Activated T-cell treated with anti-CD3 and anti-CD28 coated beads for 1 hour (primary cell): ENCODE measurements at places on chromosomes 2 and 18.

DNA sequence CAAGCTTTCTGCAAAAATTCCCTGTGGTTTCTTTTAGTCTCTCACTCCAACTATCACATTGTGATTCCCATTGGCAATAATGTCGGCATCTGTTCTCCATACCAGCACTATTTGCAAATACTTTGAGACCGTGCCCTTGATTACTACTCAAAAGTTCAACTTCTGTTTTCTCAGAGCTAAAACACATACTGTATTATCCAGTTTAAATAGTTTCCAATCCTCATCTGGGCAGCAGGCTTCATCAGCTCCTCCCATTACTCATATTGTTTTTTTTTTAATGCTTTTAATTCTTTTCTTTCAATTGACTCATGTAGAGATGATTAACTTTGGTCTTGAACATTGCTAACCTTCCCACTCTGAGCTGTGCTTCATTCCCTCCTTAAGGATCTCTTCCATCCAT, 135.8 kb downstream of the METTL8 start:
- no peak for DNase-seq

- DNase-seq: no peak
Observed at GRCh38 chr2:43897492-43897891, 58.7 kb downstream of the ABCG8 start.

GRCh38 chr2:12429779-12430406, 286.8 kb upstream of the TRIB2 start:
- DNase-seq: no peak

DNA sequence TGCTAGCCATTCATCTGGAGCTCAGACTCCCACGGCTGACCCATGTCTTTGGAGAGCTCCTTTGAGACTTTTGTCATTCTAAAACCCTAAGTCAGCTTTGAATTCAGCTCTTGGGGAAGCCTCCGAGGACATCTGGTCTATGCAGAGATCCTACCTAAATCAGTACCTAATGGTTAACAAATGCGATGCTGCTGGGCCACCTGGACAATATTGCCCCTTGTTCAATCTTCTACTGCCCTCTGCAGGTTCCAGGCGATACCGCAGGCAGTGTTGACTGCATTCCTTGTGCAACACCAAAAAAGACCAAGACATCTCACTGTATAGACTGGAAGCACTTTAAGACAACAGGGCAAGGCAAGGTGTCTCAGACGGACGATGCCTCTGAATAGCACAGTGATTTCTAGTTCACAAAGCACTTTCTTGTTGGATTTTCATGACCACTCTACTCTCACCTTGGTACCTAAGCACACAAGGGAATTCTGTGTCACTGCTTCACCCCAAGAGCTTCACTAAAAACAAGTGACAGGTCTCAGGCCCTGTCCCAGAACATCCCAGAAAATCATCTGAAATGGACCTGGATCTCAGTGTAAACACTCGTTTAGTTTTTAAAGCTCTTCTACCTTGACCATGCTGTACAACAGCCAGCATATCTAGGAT, 80.9 kb downstream of the XDH start:
- peak; percentile 67 for DNase-seq

DNA sequence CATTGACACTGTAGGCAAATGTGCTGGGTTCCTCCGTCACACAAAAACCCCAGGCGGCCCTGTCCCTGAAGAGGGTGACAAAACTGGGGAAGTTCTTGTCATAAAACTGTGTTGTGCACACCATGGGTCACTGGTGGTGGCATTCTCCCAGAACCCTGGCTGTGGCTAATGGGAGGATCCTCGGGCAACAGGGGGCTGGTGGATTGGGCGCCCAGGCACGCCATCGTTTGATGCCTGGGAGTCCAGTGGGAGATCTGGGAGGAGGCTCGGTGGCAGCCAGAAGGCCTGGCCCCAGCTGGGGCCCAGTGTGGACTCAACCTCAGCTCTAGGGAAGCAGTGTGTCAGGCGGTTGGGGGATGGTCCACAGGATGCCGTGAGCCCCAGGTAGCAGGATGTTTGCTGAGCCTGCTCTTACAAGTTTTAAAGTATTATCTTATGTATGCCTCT, 140.7 kb downstream of the ACOXL start:
- no peak for DNase-seq

- DNase-seq: no peak
Observed at GRCh38 chr2:230267059-230267458, 41.5 kb downstream of the SP140 start.

DNA sequence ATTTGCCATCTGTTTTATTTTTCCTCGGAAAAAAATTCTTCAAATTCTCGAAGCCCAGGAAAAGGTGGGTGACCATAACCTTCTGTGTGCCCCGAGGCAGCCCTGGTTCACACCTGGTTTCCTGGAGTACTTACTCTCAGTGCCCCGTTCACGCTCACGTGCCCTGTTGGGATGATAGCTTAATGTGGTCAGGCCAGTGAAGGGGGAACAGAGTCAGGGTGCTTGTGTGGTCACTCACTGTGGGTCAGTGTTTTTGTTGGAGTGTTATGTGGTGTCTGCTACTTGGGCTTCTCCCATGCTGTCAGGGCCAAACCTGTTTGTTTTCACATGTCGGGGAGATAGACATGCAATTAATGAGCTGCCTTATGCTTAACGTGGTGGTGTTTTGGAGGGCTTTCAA, 78.1 kb downstream of the MAP4K4 start:
- no peak for DNase-seq

- DNase-seq: no peak
Observed at GRCh38 chr2:201235860-201236811, 24.2 kb upstream of the CASP8 start.

DNA sequence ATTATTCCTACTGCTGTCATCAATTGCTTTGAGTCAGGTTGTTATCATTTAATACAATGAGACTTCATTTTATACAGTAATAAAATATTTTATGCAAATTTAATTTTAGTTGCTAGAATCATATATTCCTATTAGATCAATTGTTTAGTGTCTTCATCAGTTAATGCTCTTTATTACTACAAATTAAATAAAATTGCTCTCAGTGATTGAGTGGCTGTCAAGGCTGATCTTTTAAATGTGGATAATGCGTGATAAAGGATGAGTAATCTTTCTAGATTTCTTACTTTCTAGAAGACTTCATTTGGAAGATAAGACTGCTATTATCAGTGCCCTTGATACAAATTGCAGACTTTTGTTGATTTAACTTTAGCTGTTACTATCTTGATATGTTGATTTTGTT, 59.6 kb upstream of the CDH2 start:
- DNase-seq: no peak

GRCh38 chr2:241931976-241932898, 62.7 kb downstream of the RTP5 start:
- no peak for DNase-seq

DNA sequence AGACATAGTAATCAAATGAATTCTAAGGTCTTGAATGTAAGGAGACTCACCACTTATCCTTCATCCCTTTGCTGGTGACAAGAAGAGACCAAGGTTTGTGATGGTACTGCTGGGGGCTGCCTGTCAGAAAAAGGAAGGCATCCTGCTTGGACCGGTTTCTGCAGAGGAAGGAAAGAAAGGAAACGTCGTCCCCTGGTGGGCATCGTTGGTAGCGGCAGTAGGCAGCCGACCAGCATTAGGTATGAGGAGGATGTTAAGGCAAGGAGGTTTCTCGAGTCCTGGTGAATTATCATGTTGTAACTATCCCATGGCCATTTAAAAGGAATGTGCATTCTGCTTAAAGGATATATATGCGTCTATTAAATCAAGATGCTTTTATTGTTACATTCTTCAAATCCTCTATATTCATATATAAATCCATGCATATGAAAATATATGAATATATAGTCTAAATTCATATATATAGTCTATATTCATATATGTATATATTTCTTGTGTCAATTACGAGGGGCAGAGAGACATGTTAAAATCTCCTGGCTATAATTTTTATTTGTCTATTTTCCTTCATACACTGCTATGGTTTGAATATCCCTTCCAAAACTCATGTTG, 94.4 kb upstream of the TGFA start:
- peak; percentile 63 for DNase-seq

GRCh38 chr2:4356109-4356508, 652.7 kb downstream of the DCDC2C start:
- no peak for DNase-seq

DNA sequence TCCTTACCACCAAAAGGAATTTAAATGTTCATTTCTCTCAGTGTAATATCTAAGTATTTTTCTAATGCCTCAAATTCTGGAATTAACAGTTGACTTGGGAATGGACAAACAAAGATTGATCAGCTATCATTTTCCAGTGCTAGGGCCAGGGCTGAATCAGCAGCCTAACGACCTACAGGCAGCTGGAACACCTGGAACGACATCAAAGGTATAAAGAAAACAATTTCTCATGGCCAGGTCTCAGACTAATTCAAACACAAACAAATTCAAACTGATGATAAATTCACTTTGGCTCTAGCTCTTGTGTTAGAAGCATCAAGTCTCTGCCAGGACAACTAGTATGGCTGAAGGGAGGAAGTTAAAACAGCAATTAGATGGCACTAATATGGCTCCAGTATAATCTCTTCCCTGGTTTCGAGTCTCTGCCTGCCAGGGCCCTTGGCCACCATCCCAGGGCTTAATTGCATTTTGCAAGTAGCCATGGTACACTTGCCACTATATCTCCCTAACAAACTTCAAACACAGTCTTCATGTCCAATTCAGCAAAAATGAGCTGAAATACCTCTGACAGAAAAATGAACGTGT, 70.2 kb upstream of the FSHR start:
- no peak for DNase-seq

GRCh38 chr2:85433511-85434089, 15.1 kb downstream of the SH2D6 start:
- no peak for DNase-seq

DNA sequence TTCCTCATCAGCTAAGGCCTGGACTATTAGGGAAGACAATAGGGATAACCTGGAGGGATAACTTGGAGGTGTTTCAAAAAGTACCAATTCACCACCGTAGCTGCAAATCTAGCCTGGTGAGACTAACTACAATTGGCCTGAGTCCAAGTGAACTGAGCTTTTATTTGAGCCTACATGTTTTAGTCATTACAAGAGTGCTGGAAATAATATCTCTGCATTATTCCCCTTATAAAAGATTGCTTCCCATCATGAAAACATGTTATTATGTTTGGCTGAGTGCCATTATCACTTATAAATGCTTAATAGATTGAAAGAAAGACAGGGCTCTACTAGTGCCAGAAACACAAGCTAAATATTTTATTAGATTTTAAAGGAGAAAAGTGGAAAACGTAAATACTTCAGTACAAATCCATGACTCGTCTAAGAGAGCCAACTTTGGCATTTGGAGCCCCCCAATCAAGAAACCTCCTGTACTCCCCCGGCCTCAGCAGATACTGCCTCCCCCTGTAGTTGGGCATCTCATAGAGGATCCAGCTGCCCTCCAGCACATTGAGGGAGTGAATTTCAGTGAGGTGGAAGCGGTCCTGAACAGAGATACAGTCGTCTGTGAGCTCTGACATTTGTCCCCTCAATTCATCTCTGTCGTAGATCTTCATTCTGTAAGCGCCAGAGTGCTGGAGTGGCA, 3.6 kb downstream of the CRYGB start:
- no peak for DNase-seq

DNA sequence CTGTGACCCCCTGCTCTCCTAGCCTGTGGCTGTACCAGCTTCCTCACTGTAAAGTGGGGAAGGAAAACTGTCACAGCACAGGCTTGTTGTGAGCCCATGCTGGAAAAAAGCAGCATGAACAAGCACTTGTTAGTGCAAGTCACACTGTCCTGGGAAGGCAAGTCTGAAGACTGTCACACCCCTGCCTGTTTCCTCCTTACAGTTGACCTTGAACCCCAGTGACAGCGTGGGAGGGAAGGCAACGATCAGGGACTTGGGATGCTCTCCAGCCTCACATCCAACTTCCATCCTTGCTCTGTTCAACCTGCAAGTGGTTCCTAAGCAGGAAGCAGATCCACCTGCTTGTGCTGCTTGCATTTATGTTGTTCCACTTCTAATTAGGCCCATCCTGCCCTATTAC, 311.3 kb upstream of the KLHL29 start:
- no peak for DNase-seq

GRCh38 chr2:97997784-97998392, 2.1 kb upstream of the TMEM131 start:
- DNase-seq: no peak

- DNase-seq: no peak
Observed at GRCh38 chr2:102138331-102138730, 4.2 kb upstream of the IL1R1 start.

GRCh38 chr2:206721256-206721920, 3.2 kb upstream of the DYTN start:
- DNase-seq: no peak
